ENCODE measurements at places on chromosomes 2 and 18.
A peak's percentile ranks its signal among the peaks of the same experiment; 100 is the strongest.

- no peak for DNase-seq
Observed at GRCh38 chr18:39494211-39494896, 1928.8 kb upstream of the CELF4 start.

DNA sequence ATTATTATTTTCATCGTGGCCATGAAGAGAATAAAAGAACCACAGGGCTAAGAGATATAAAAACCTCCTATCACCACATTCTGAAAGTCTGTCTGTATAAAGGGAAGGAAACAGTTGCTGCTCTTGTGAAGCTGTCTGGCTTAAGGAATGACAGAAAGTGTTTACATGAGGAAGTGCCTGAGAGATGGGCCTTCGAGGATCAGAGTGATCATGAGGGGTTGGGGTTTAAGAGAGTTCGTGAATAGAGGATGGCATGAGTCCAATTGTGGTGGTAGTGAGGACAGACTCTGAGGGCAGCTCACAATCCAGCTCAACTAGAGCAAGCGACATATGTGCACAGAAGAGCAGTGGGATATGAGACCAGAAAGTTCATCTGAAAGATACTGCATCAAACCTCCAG, 65.8 kb upstream of the PIEZO2 start:
- no peak for DNase-seq

DNA sequence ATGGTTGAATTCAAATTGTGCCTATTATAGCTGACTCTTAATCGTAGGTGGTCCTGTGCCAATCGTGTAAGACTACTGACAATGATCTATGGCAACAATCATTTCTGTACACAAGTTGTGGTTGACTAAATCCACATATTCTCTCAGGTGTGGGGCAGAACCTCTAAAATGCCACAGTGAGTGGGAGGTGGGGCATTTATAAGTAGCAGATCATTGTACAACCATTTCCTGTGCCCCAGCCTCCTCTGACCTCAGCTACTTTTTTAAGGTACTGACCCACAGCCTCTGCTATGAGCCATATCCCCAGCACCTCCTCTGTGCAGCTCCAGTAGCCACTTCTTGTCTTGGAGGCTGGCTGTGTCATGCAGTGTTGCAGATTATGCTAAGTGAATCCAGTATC, 48.6 kb upstream of the RAPH1 start:
- no peak for DNase-seq

GRCh38 chr2:46067062-46067461, 230.1 kb upstream of the EPAS1 start:
- DNase-seq, result no peak

DNA sequence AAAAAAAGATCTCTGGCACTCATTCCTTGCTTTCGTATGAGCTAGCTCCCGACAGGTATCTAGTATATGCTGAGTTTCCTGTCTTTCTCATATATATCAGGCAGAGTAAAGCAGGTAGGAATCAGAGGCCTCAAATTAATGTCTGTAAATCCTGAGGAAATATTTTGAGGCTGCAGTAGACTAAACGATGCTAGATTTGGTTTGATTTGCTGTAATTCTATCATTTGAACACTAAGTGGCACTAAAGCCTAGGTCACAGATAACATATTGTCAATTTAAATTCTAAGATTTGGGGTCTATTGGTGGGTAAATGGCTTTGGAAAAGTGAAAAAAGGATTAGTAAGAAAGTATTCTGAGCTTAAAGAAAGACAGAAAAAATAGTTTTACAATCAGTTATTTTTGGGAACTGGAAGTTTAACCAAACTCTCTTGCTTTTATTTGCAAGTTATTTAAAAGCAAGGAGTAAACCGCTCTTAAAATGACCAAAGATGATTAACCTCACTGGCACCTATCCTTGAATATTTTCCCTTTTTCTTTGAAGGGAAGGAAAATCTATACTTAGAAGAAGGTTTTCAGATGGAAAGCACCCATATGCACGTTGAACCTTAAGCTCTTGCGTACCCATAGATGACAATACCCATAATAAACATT, 37.6 kb upstream of the SLC4A10 start:
- no peak for DNase-seq

- no peak for DNase-seq
Observed at GRCh38 chr2:155841442-155841841, 491.1 kb downstream of the NR4A2 start.

- DNase-seq, result no peak
Observed at GRCh38 chr2:26805241-26805676, 19.4 kb downstream of the CENPA start.

- DNase-seq, result no peak
Observed at GRCh38 chr18:28684746-28685355, 507.9 kb upstream of the CDH2 start.

DNA sequence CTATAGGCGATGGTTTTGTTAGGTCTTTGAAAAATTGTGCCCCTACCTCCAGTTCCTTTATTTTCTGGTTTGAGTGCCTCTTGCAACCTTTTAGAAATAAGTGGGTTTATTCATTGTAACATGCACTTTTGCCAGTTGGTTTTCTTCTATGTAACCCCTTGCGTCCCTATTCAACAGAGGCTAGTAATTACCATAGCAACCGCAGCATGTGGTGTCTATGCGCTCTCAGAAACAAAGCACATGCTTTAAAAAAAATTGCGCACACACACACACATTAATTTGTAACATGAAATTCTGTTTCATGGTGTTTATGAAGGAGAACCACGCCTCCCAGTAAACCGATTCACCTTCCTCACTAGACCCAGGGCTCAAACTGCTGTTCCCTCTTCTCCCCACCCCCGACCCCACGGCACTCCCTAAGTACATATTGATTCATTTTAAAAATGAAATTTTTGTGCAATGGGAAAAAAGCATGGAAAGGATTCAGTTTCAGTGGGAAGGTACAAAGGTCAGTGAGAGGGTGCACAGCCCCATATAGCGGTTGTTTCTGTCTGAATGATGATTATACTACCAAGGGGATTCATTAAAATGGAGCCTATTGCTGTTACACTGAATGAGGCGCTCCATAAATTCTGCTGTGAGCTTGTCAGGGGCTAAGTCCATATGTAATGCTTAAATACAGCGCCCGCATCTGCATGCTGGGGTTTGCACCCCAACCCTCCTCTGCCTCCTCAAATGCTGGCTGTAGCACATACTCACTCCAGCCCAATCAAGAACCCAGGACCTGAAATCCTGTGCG, 206.9 kb downstream of the ICOS start:
- no peak for DNase-seq

DNA sequence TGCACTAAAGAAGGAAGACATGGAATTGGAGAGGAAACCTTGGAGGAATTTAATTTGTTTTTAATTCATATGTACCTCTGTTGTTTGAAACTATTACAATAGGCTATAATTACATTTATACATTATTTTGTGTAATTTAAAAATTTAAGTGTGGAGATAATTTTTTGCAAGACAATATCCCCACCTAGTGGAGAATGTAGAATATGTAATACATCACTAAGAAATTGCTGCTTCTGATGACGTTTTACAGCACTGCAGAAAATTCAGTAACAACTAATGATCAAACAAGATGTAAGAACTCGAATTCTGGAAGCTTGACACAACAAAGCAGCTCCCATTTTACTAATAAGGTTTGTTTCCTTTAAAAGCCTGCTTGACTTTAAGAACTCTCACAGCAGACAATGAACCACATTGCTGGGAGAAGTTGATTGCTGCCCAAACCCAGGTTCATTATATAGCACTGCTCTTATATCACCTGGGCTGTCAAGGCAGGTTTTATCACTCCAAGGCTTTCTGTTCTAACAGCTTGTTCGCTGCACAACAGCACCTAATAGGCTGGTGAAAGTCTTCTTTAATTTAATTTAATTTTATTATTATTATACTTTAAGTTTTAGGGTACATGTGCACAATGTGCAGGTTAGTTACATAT, 53.4 kb downstream of the THADA start:
- peak; percentile 58 for DNase-seq

DNA sequence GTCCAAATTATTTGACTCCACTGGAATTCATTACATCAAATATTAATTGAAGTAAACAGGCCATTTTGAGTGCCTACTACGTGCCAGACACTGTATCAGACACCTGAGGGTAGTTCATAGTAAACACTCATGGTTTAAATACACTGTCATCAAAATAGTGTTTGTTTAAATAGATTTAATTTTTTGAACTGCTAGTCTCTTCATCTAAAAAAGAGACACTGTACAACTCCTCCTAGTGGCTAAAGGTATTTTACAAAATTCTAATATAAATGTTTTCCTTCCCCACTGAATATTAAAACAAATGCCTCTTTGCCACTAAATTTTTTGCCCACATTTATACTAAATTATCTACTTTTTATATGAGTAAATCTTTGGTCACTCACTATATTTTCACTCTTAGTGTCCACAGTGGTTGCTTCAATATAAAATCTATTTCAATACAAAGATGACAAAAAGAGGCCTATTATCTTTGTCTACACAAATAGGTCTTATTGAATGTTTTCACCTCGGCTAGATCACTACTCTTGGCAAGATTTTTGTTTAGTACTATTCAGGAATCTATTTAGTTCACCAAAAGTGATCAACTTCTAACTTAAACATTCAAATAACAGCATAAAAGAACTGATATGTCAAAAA, 122.1 kb downstream of the TMEM247 start:
- DNase-seq, result no peak

GRCh38 chr18:54740136-54740846, 88.0 kb upstream of the RAB27B start:
- DNase-seq, result no peak

- DNase-seq, result no peak
Observed at GRCh38 chr18:54867131-54867530, 38.9 kb downstream of the RAB27B start.

GRCh38 chr2:151637271-151637781, 97.0 kb downstream of the NEB start:
- DNase-seq, result peak; percentile 87

- DNase-seq, result no peak
Observed at GRCh38 chr18:79923896-79924585, 27.4 kb downstream of the SLC66A2 start.

DNA sequence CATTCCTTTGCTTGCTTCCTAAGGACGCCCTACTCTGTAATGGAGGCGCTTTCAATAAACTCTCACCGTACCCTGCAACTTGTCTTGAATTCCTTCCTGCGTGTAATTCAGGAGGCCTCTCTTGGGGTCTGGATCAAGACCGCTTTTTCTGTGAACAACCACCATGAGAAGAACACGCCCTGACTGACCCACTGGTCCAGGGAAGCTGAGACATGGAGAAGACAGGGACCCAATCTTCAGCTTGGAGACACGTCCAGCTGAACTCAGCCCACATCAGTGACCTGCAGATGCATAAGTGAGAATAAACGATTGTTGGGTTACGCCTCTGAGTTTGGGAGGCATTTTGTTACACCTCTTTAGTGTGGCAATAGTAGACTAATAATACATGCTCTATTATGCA, 7.8 kb upstream of the NARS1 start:
- no peak for DNase-seq

- DNase-seq, result no peak
Observed at GRCh38 chr2:24435391-24436316, 55.4 kb upstream of the NCOA1 start.

- DNase-seq, result no peak
Observed at GRCh38 chr2:18500333-18500732, 60.1 kb downstream of the RDH14 start.

DNA sequence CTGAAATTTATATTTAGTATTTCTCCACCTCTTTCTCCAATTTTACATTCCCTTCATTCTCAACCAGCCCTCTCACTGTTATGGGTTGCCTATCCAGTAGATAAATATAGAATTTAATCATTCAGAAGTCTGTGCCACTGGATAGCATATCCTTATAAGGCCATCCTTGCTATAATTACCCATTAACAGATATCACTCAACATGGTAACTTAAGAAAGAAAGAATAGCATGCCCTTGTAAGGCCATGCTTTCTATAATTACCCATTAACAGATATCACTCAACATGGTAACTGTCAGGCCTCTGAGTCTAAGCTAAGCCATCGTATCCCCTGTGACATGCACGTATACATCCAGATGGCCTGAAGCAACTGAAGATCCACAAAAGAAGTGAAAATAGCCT, 1137.4 kb upstream of the FAM98A start:
- DNase-seq, result no peak

DNA sequence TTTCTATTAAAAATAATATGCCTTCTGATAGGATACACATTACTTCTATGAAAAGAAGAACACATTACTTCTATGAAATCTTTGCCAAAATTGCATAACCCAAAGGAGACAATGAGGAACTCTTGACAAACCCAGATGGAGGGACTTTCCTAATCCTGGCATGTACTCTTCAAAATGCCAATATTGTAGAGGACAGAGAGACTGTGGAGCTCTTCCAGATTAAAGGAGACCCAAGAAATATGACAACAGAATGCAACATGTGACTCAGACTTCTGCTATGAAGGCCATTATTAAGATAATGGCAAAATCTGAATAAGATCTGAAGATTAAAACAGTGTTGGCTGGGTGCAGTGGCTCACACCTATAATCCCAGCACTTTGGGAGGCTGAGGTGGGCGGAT, 22.2 kb downstream of the SOWAHC start:
- no peak for DNase-seq

All from CD4-positive, alpha-beta T cell treated with Interferon alpha-2 for 1 hour (primary cell).